Stimulated activated CD8-positive, alpha-beta memory T cell treated with anti-CD3 and anti-CD28 coated beads, Interleukin-7, amount 100 ng/mL, for 1 hour (primary cell): ENCODE measurements at places on chromosomes 11 and 22.

DNA sequence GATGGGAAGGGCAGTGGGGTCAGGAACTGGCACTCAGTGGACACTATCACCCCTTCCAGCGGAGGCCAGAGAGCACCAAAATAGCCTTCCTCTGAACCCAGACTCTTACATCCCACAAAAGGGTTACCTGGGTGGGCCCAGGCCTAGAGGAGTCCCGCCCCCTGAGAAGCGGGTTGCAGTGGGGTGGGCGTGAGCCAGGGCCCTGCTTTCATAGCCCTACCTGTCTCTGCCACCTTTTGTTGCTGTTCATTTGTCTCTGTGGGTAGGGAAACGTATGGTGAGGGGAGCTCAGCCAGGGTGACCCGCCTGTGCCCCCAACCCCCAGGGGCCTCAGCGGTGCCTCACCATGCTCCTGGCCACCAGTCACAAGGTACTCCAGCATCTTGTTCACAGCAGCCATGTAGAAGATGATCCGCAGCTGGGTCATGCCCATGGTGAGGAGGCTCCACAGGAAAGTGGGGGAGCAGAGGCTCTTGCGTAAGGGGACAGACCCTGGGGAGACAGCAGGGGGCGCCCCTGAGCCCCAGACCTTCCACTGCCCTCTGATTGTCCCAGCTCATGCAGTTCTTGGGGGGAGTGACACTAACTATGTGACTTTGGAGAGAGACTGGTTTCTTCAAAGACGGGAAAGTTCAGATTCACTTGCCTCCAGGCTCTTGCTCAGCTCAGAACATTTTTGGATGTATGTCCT is 24.0 kb downstream of the SLC43A1 start:
- no peak for DNase-seq

- DNase-seq: peak; percentile 46
Observed at GRCh38 chr11:134207538-134208239, 16.1 kb downstream of the NCAPD3 start.

DNA sequence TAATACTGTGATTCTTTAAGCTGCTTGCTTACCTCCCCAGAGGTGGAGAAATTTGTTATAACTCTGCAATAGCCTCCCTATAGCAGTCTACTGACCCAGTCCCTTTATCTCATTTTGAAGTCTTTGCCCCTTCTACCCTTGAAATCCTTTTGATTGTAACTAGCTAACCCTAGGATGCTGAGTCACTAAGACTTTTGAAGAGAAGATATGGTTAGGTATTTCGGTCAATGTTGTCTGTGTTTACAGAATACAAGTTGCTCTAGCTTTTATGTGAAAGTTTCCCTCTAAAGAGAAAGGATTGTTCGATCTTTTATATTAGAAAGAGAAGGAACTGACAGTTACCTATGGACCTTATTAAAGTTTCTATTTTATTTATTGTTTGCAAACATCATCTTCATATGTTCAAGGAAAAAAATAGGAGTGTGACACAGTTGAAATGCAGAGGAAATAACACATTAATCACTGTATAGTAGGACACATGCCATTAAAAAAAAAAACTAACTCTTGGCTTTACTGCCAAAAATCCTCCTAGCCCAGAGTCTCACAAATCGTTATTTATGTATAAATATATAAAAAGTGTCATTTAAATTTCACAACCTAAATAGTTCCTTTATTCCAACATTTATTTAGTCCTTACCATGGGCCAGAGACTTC is 3.1 kb downstream of the HYLS1 start:
- DNase-seq: no peak

DNA sequence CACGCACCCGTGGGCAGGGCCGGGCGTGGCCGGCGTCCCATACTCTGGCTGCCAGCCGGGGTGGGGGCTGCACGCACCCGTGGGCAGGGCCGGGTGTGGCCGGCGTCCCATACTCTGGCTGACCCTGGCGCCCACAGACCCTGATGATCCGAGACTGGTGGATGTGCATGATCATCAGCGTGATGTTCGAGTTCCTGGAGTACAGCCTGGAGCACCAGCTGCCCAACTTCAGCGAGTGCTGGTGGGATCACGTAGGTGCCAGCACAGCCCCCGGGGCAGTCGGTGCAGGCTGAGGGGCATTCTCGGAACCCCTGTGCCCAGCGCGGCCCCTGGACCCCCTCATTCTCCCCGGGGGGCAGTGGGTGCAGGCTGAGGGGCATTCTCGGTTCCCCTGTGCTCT is 19.0 kb downstream of the RNH1 start:
- no peak for DNase-seq

DNA sequence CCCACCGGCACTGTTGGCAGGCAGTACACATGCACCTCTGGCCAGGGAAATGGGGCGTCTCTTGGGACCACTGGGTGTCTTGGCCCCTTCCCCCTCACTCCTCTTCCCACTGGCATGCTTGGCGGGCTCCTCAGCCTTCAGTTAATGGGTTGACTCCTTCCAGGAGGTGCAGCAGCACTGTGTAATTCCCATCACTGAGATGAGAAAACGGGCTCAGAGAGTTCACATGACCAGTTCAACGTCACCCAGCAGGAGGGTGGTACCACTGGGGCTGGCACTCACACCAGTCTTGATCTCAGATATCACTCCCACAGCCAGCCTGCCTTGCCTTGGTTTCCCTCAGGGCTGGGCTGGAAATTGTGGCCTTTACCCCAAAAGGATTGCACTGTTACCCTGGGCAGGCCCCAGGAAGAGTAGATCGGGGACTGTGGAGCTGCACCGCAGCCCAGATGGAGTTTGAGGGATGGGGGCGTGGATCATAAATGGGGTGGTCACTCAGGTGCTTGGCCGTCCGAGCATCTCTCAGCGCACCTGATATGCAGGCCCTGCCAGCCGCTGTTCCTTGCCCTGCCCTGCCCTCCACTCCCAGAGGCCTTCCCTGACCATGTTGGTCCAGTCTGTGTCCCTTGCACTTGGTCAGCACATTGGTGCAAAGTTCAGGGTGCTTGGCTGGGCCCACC is 16.9 kb downstream of the CAPN5 start:
- no peak for DNase-seq

DNA sequence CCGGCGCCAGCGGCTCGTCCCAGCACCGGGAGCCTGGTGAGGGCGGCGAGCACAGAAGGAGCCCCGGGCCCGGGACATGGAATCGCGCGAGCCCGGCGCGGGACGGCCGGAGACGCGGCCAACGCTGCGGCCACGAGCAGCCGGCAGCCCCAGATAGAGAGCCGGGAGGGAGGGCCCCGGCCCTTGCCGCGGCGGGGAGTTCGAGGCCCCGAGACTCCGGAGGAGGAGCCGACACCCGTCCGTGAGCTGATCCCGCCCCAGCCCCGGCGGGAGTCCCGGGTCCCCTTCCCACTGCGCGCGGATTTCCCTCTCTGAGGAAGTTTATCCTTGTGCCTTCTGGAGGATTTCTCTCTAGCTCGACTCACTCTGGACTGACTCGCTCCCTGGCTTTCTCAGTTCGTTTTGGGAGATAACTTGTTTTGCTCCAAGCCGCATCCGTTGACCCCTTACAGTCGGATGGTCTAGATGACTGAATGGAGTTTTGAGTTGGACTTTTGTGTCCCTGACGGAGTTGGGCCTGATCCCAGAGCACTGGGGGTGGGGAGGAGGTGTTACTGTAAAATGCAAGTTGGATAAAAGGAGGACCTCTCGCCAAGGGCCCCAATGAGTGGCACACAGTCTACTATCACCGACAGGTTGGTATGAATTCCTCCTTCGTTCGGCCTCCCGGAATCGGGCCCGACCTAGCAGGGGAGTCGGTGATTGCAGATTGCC is 585 bp downstream of the ARHGEF12 start:
- no peak for DNase-seq
